Osteoblast (primary cell): ENCODE measurements at places on chromosomes 16 and 17. TPM values are rescaled to one million over a fixed set of nuclear protein-coding genes. Genes with fewer than 3 reads are reported as not detected.

CACNB1 gene
- 5.8 and 7.4 TPM in 2 replicates for total RNA-seq

GRCh38 chr16:14056970-14057369 is 14.1 kb upstream of the MRTFB start:
- no peaks in the 10 kb centered on the region for H3K36me3 ChIP-seq
- DNase-seq = no peak
- H3K4me3 ChIP-seq = no peak overlapping the region
- peaks cover 6% of the 10 kb centered on the region for H3K27me3 ChIP-seq
- no peak overlapping the region for H3K27ac ChIP-seq

CCL4L2 gene
- total RNA-seq = not detected in 2 replicates

- no peaks in the 10 kb centered on the region for H3K27me3 ChIP-seq
- peaks cover 85% of the 10 kb centered on the region for H3K4me1 ChIP-seq
- peak overlapping the region; percentile 83 for H3K27ac ChIP-seq
- no peak for DNase-seq
- H3K36me3 ChIP-seq = peaks cover 10% of the 10 kb centered on the region
Measured at GRCh38 chr16:25010542-25010941, 4.6 kb downstream of the ARHGAP17 start.

DNA sequence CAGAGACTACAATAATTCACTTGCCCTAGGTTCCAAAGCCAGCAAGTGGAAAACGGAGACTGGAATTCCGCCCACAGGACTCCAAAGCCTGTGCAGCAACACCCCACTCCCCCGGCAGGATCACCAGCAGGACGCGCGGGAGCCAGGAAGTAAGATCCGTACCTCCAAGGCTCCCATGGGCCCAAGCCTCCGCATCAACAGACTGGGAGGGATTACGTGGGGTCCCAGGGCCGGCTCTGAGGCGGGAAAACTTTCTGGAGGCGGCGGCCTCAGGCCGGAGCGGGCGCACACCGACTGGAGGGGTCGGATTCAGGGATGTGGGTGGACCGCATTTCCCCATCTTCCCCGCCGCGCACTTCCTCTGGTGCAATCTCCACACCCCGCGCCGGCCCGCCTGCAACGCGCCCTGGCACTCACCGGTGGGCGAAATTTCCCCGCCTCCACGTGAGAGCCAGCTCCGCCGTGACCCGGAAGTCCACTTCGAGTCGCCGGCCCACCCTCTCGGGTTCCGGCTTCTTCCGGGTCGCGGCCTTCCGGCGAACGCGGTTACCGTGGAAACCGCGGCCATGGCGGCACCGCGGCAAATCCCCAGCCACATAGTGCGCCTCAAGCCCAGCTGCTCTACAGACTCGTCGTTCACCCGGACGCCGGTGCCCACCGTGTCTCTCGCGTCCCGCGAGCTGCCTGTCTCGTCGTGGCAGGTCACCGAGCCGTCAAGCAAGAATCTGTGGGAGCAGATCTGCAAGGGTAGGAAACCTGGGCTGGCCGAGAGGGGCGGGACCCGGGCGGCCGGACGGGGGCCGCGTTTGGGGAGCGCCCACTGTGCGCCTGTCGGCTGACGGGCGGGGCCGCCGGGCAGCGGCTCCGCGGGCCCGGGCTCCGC is at the start of the genes IQCK and KNOP1:
Gene IQCK, plus strand, starts transcription at position 531 of the 883 bp plus-strand sequence. Its CDS starts 36 bp downstream, at position 567.
Gene KNOP1, minus strand, starts transcription at position 487 of the 883 bp plus-strand sequence. CDS start 3,192 bp downstream, outside the sequence.
- no peaks in the 10 kb centered on the region for H3K27me3 ChIP-seq
- H3K4me3 ChIP-seq = peak within 1 kb of the TSS; percentile 99
- H3K36me3 ChIP-seq = peaks cover 15% of the 10 kb centered on the region
- H3K4me1 ChIP-seq = peaks cover 11% of the 10 kb centered on the region

TNFRSF17 gene
- total RNA-seq = not detected in 2 replicates

DNA sequence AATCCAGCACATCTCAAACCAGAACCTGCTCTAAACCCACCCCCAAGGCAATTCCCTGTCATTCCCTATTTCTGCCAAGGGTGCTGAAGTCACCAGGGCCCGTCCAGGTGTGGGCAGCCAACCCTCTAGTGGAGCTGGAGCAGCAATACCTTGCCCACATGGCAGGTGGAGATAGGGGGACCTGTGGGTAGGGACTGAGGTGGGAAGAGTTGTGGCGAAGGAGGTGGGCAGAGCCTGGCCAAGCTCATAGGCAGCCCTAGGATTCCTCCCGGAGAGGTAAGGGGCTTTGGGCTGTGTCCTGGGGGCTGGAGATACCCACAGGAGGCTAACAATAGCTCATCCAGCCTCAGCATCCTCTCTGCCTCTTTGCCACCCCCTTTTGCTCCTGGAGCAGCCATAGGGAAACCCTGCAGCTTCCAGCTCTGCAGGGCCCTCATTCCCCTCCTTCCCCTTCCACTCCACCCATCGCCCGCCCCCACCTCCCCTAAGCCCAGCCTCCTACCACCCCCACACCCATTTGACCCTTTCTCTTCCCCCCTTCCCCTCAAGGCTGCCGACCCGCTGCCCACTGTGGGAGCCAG is 30.4 kb upstream of the CRHR1 start:
- DNase-seq = no peak
- H3K27me3 ChIP-seq = peaks cover 16% of the 10 kb centered on the region
- H3K36me3 ChIP-seq = no peaks in the 10 kb centered on the region
- no peak overlapping the region for H3K4me3 ChIP-seq

- H3K36me3 ChIP-seq = peaks cover 69% of the 10 kb centered on the region
- H3K4me3 ChIP-seq = no peak overlapping the region
- H3K4me1 ChIP-seq = peaks cover 58% of the 10 kb centered on the region
- peak overlapping the region; percentile 54 for H3K27ac ChIP-seq
- DNase-seq = peak; percentile 35
Measured at GRCh38 chr16:9107025-9107970, 15.9 kb downstream of the HAPSTR1 start.

DNA sequence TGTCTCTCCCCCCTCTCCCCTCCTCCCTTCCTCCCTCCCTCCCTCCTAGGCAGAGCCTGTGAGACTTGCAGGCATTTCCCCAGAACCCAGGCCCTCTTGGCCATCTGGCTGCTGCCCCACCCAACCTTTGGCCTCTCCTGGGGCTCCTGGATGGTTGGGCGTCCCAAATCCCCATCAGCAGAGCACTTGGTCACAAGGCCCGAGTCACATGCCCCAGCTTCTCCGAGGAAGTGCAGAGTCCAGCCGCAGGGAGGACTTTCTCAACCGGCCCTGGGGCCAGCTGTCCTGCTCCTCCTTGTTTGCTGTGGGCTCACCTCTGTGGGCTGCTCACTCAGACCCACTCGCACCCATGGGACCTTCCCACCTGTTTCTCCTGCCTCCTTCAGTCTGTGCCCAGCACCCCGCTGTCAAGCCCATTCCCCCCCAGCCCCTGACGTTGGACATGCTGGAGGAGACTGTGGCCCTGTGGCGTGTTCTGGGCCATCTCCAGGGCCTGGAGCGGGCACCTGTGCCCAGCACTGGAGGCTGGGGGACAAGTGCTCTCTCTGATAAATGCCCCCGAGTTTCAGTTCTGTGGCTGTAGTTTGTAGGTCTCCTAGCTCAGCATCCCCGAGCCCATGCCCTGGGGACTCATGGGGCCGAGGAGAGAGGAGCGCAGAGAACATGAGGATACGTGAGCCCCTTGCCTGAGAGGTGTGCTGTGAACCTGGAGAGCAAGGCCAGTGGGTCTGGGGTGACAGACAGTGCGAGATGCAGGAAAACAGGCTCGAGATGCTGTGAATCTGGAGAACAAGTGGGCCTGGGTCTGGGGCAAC is 42.3 kb upstream of the ZNF750 start:
- no peaks in the 10 kb centered on the region for H3K36me3 ChIP-seq
- H3K27me3 ChIP-seq = no peaks in the 10 kb centered on the region
- no peak for DNase-seq
- H3K27ac ChIP-seq = no peak overlapping the region
- H3K4me3 ChIP-seq = no peak overlapping the region

CTF1 gene
- 2.9 and 3.3 TPM in 2 replicates for total RNA-seq

KCNJ18 gene
- not detected in 2 replicates for total RNA-seq

ALOX15B gene
- total RNA-seq = under 0.01 TPM in 2 replicates

CMTM4 gene
- total RNA-seq = 42.7 and 52.5 TPM in 2 replicates

TP53 gene
- total RNA-seq = 63.9 and 71.3 TPM in 2 replicates

DNA sequence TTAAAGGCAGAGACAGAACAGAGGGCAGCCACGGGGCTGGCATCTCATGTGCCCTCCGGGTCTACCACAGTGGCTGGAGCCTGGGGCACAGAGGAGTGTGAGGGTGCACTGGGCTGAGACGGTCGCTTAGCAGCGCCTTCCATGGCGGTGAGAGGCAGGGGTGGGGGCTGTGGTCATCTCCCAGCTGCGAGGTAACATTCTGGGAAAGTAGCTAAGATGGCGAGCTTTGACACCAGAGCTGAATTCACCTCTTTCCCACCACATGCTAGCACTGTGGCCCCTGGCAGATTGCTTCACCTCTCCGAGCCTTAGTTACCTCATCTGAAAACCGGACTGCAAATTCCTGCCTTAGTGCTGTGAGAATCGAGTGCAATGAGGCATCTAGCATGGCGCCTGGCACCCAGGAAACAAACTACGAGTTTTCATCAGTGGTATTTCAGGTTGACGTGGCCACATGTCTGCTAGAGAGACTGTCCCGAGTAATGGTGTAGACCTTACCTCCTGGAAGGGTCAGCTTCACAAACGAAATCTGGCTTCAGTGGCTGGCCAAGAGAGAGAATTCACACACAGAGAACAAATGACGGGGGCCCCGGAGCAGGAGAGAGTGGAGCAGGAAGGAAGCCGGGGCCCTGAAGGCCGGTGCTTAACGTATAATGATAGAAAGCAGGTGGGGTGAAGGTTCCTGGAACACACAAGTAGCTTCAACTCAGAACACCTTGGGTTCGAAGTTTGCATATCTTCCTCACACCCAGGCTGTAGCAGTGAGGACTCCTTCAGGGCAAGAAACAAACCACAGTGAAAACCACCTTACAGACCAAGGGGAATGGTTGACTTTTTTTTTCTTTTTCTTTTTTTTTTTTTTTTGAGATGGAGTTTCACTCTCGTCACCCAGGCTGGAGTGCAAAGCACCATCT is 63.9 kb upstream of the RPH3AL start:
- H3K4me1 ChIP-seq = peaks cover 7% of the 10 kb centered on the region
- no peak overlapping the region for H3K4me3 ChIP-seq
- DNase-seq = no peak
- H3K27ac ChIP-seq = no peak overlapping the region
- H3K27me3 ChIP-seq = no peaks in the 10 kb centered on the region

DNA sequence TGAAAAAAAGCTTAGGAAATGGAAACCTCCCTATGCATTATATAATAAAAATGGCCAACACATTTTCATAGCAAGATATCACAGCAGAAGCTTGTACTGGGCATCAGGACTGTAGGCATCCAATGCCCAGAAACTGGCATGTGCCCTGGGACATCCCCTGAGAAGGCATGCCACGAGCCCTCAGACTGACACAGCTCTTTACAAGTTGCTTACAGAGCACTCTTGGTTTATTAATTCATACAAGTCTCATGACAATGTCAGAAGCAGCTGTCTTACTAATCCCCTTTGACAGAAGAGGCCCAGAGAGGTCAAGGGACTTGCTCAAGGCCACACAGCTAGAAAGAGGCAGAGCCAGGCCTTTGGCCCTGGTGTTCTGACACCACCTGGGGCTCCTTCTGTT is 5.6 kb upstream of the CCL2 start:
- peak overlapping the region; percentile 95 for H3K27ac ChIP-seq
- no peak for DNase-seq
- H3K4me3 ChIP-seq = no peak overlapping the region
- H3K36me3 ChIP-seq = no peaks in the 10 kb centered on the region
- H3K27me3 ChIP-seq = no peaks in the 10 kb centered on the region

- H3K4me1 ChIP-seq = peaks cover 5% of the 10 kb centered on the region
- no peak overlapping the region for H3K27ac ChIP-seq
- no peak for DNase-seq
Measured at GRCh38 chr16:71628810-71629209, 2.8 kb downstream of the MARVELD3 start.

SPNS3 gene
- not detected in 2 replicates for total RNA-seq

DNA sequence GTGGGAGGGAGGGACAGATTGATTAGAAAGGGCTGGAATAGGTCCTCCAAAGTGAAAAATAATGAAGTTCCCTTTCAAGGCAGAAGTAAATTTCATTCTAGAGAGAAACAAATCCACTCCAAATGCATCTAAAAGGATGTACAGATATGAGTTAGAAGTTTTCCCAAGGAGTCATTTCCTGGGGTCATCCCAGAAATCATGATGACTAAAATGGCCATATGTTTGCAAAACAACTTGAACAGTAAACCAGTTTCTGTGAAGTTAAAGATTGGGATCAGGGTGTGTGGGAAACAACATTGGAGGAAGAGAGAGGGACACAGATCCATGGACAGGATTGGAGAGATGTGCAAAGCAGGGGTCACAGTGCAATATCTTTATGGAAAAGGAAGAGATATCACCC is 32.5 kb upstream of the ARHGAP44 start:
- H3K4me1 ChIP-seq = no peaks in the 10 kb centered on the region
- no peaks in the 10 kb centered on the region for H3K36me3 ChIP-seq
- H3K27me3 ChIP-seq = no peaks in the 10 kb centered on the region
- no peak overlapping the region for H3K4me3 ChIP-seq

- no peak for DNase-seq
- H3K27me3 ChIP-seq = no peaks in the 10 kb centered on the region
- H3K4me1 ChIP-seq = peaks cover 32% of the 10 kb centered on the region
- H3K4me3 ChIP-seq = no peak overlapping the region
- H3K27ac ChIP-seq = no peak overlapping the region
- no peaks in the 10 kb centered on the region for H3K36me3 ChIP-seq
Measured at GRCh38 chr16:48129926-48130325, 25.9 kb downstream of the ABCC12 start.

DNA sequence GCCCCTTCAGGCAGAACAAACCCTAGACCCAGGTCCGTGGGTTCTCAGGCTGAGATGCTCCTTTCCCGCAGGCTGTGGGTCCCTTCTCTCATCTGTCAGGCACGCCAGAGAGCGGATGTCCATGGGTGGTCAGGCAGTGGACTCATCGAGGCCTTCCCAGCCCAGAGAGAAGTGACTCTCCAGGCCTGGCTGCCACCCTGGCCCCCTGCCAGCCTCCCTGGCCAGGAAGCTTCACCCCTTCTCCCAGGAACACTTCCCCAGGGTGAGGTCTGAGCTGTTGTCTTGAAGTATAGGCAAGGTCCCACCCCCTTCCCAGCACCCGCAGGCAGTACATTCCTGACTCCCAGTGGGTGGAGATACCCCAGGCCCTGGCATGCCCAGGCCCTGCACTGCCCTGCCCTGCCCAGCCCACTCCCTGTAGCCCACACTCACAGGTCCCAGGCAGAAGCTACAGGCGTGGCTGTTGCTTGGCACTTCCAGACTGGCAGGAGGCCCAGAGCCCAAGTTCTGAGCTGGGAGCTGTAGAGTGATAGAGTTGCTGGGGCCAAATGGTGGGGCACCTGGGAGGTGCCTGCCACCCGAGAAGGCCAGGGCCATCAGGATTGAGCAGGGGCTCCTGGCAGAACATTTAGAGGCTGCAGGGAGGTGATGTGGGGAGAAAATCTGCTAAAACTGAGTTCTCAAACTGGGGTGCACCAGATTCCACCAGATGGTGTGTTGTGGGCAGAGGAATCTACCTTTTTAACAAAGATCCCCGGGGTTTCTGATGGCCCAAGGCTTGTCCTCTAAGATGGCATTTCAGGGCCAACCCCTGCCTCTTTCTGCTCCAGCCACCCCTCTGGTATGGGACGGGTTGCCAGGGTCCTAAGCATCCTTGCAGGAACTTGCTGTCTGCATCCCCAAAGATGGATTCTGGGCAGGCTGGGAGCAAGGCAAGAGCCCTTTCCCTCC is 6.7 kb downstream of the ITGA3 start:
- DNase-seq = peak; percentile 97
- H3K4me3 ChIP-seq = no peak overlapping the region
- H3K27me3 ChIP-seq = no peaks in the 10 kb centered on the region
- H3K4me1 ChIP-seq = peaks cover 89% of the 10 kb centered on the region
- H3K27ac ChIP-seq = peak overlapping the region; percentile 95

GRIN2A gene
- 0.72 and 1.5 TPM in 2 replicates for total RNA-seq

GNPTG gene
- 67.8 and 69.1 TPM in 2 replicates for total RNA-seq

GRCh38 chr17:53166731-53167130 is 656.0 kb upstream of the KIF2B start:
- H3K36me3 ChIP-seq = no peaks in the 10 kb centered on the region
- no peak overlapping the region for H3K4me3 ChIP-seq
- H3K27me3 ChIP-seq = no peaks in the 10 kb centered on the region
- H3K4me1 ChIP-seq = no peaks in the 10 kb centered on the region
